ENCODE measurements at places on chromosomes 2 and 18. TPM values are rescaled to one million over a fixed set of nuclear protein-coding genes. Genes with fewer than 3 reads are reported as not detected.

- no peaks in the 10 kb centered on the region for H3K27me3 ChIP-seq
- H3K4me3 ChIP-seq, result no peak overlapping the region
- no peak for DNase-seq
- peaks cover 12% of the 10 kb centered on the region for H3K36me3 ChIP-seq
- H3K27ac ChIP-seq, result no peak overlapping the region
Measured at GRCh38 chr2:3187467-3187866, 190.2 kb downstream of the EIPR1 start.

GRCh38 chr2:204315236-204315662, 230.0 kb upstream of the PARD3B start:
- H3K36me3 ChIP-seq, result no peaks in the 10 kb centered on the region
- no peaks in the 10 kb centered on the region for H3K27me3 ChIP-seq
- DNase-seq, result no peak
- peaks cover 6% of the 10 kb centered on the region for H3K4me1 ChIP-seq
- no peak overlapping the region for H3K27ac ChIP-seq
- H3K4me3 ChIP-seq, result no peak overlapping the region

DNA sequence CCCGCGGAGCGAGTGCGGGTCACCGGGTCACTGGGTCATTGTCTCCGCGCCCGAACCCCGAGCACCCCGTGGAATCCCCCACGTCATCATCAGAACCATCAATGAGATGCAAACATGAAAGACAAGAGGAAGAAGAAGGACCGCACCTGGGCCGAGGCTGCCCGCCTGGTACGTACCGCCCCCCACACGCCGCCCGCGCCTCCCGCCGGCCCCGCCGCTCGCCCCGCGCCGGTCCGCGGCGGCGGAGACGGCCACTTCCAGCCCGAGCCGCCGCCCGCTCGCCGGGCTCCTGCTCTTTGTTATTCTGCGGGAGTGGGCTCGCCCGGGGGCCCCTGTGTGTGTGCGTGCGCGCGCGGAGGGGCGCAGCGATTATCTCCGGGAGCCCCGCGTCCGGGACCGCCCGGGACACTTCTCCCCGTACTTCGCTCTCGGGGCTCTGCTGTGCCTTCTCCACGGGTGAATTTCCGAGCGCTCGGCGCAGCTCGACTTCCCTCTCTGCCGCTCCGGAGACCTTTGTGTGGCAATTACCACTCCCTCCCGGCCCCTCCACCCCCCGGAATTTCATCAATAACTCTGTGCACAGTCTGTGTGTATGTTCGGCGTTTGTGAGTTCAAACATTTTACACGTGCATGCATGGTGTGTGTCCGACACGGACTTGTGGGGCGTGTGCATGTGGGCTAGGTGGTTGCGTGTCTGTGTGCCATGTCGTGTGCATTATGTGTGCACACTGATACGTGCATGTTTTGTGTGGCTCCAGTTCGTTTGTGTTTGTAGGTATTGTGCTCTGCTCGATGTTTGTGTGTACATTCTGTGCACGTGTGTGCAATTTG, 714 bp downstream of the ASXL3 start:
- H3K4me3 ChIP-seq, result peak overlapping the region; percentile 50
- no peaks in the 10 kb centered on the region for H3K4me1 ChIP-seq
- H3K27ac ChIP-seq, result peak overlapping the region; percentile 77
- no peaks in the 10 kb centered on the region for H3K27me3 ChIP-seq
- no peaks in the 10 kb centered on the region for H3K36me3 ChIP-seq
- peak; percentile 84 for DNase-seq

- H3K36me3 ChIP-seq, result no peaks in the 10 kb centered on the region
- peak; percentile 80 for DNase-seq
- no peak overlapping the region for H3K27ac ChIP-seq
- no peaks in the 10 kb centered on the region for H3K27me3 ChIP-seq
Measured at GRCh38 chr2:42828487-42829425, 36.4 kb upstream of the HAAO start.

DNA sequence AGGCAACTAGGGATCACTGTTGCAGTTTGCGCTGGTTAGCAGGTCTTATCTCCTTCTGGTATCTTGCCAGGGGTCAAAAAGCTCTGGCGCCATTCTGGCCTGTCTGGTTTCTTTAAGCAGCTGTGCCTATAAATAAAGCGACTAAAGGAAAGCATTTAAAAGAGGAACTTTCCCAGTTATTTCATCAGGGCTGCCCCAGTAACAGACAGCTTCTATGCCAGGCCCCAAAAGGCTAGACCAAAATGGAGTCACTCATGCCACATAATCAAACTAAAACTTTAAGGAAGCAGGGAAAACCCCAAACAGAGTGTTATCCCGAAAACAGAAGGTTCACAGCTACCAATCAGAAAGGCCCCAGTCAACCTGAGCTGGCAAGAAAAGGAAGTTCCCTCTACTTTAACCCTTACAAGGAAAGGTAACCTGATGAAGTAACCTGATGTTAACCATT, 41.2 kb upstream of the HNRNPA3 start:
- H3K36me3 ChIP-seq, result no peaks in the 10 kb centered on the region
- peak; percentile 46 for DNase-seq
- H3K4me1 ChIP-seq, result peaks cover 7% of the 10 kb centered on the region
- peak overlapping the region; percentile 53 for H3K27ac ChIP-seq
- H3K4me3 ChIP-seq, result no peak overlapping the region
- no peaks in the 10 kb centered on the region for H3K27me3 ChIP-seq

DNA sequence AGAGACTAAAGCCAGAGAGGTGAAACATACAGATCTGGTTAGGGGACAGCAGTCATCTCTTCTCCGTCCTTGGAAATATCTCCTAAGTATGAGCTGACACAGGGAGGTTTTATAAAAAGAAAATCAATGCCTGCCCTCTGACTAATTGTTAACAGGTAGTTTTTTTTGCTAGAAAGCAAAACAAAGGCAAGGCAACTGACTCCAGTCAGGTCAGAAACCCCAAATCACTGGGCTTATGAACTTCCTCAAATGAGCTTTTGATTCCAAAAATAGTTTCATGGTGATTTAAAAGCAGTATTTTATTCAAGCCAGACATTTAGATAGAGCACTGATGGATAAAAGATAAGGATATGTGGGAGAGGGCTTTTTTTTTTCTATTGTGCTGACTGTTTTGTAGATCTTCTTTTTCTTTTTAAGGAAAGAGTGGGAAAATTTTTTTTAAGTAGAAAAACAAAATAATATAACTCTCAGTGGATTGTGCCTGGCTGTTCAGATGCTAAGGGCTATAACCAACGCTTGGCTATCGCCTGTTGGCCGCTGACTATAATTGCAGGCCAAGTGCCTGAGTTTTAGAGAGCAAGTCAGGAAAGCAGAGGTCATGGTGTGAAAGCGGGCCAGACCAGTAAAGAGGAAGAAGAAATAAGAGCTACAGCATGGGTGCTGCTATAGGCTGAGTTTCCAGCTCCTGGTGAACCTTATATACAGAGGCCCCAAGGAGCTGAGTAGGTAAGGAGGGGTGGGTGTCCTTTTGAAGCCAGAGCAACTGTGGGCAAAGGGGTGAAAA, 44.9 kb downstream of the MRPL35 start:
- no peak overlapping the region for H3K4me3 ChIP-seq
- no peaks in the 10 kb centered on the region for H3K36me3 ChIP-seq
- H3K4me1 ChIP-seq, result no peaks in the 10 kb centered on the region
- H3K27ac ChIP-seq, result no peak overlapping the region
- no peaks in the 10 kb centered on the region for H3K27me3 ChIP-seq
- no peak for DNase-seq

- no peak overlapping the region for H3K27ac ChIP-seq
- H3K36me3 ChIP-seq, result no peaks in the 10 kb centered on the region
- no peak overlapping the region for H3K4me3 ChIP-seq
- no peak for DNase-seq
Measured at GRCh38 chr2:9984871-9985480, 33.5 kb downstream of the GRHL1 start.

DNA sequence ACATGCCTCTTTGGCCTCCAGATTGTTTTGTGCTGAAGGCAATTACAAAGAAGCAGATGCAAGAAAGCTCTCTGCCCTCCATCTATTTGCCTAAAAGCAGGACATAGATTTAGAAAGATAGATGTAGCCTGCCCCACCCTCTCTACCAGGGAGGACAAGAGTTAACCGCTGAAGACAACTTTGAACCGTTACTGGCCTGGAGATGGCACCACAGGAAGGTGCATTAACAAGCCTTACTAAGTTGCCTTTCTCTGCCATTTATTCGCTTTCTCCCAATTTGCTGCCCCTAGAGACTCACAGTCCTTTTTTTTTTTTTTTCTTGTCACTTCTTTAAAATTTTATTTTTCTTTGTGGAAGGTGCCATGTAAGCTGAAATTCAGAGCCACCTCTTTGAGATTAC, 28.8 kb upstream of the RMDN2 start:
- no peak overlapping the region for H3K4me3 ChIP-seq
- H3K4me1 ChIP-seq, result peaks cover 32% of the 10 kb centered on the region
- H3K27me3 ChIP-seq, result no peaks in the 10 kb centered on the region
- no peak for DNase-seq
- no peaks in the 10 kb centered on the region for H3K36me3 ChIP-seq
- H3K27ac ChIP-seq, result no peak overlapping the region

DNA sequence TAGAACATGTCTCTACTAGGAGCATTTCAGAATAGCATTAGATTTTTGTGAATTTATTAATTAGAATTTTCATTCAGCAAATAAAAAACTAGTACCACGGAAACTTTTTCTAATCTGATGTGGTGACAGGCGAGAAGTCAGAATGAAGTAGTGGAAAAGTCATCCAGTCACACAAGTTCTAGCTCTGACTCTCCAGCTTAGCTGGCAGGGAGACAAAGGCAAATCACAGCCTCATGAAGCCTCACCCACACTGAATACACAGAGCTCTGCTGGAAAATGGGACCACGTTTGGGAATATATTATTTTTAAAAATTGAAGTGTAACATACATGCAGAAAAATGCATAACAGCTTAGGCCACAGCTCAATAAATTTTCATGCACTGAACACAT, 86.1 kb downstream of the L3MBTL4 start:
- peaks cover 3% of the 10 kb centered on the region for H3K4me1 ChIP-seq
- DNase-seq, result no peak
- H3K27ac ChIP-seq, result no peak overlapping the region
- no peaks in the 10 kb centered on the region for H3K36me3 ChIP-seq
- no peaks in the 10 kb centered on the region for H3K27me3 ChIP-seq
- no peak overlapping the region for H3K4me3 ChIP-seq

- no peaks in the 10 kb centered on the region for H3K36me3 ChIP-seq
- H3K27me3 ChIP-seq, result no peaks in the 10 kb centered on the region
- no peak for DNase-seq
Measured at GRCh38 chr2:205767617-205768016, 85.3 kb downstream of the NRP2 start.

DNA sequence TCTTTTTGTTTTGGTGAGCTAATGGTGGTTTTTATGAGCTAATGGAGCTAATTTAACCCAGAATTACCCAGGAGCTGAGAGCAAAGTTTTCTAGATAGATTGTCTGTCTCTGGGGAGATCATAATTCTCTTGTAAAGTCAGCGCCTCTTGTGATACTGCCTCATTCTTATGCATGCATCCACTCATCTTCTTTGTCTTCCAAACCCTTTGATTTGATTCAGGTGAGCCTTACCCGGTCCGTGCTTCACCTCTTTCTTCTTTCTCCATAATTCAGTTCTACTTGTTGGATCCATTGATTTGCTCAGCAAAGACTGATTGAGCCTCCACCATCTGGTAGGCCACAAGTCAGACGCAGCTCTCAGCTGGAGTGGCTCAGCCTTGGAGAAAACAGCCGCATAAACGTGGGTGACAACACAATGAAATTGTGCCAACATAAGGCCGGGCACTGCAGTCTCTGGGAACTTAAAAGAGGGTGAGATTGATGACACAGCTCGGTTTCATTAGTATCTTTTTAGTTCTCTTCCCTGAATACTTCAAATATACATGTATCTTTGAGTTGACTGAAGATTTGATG, 158.5 kb upstream of the SH3BP4 start:
- no peak for DNase-seq
- H3K4me1 ChIP-seq, result no peaks in the 10 kb centered on the region
- H3K27ac ChIP-seq, result no peak overlapping the region
- no peaks in the 10 kb centered on the region for H3K36me3 ChIP-seq

DNA sequence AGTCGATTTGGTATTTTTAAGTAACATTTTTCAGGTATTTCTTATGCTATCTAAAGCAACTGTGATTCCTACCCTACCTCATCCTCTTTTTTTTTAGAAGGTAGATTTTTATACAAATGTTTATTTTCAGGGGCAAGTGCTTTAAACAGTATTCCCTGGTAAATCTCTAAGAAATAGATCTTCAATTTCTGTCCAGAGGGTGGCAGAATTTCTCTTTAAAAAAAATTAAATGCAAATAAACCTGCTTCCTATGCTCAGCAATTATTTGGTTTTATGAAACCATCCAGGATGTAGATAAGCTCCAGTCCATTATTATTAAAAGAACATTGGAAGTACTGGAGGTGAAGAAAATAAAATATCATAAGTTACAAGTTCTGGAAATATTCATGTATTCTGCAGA, 191.9 kb downstream of the MYO3B start:
- no peak for DNase-seq
- H3K27me3 ChIP-seq, result no peaks in the 10 kb centered on the region
- no peaks in the 10 kb centered on the region for H3K36me3 ChIP-seq
- H3K4me3 ChIP-seq, result no peak overlapping the region
- no peaks in the 10 kb centered on the region for H3K4me1 ChIP-seq
- no peak overlapping the region for H3K27ac ChIP-seq

DNA sequence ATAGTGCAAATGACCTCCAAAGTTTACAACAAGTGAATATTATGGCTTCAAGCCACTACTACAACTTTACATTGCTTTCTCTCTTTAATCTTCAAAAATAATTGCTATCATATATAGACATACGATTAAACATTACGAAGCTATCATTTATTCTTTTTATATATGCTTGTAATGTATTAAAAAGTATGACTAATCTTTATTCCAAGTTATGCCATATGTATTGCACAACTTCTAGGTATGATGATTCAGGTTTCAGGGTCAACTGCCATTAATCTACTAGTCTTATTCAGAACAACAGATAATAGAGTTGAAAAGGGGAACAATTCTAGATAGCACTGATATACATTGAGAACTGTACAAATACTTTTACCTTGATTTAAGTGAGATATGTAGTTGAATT, 506.2 kb upstream of the TMEFF2 start:
- H3K27ac ChIP-seq, result no peak overlapping the region
- no peaks in the 10 kb centered on the region for H3K36me3 ChIP-seq
- no peaks in the 10 kb centered on the region for H3K4me1 ChIP-seq
- no peak for DNase-seq
- no peaks in the 10 kb centered on the region for H3K27me3 ChIP-seq

GRCh38 chr2:185291035-185291647, 447.5 kb upstream of the FSIP2 start:
- no peak overlapping the region for H3K4me3 ChIP-seq
- H3K27ac ChIP-seq, result no peak overlapping the region
- H3K27me3 ChIP-seq, result no peaks in the 10 kb centered on the region
- DNase-seq, result no peak

HOXD13 gene
- not detected for total RNA-seq

DNER gene
- 1.1 TPM for total RNA-seq

ACMSD gene
- 0.20 TPM for total RNA-seq

RAB17 gene
- 262 TPM for total RNA-seq

LHCGR gene
- total RNA-seq, result 0.72 TPM

FRZB gene
- total RNA-seq, result 4.0 TPM

TMEM178A gene
- 5.2 TPM for total RNA-seq

KRTCAP3 gene
- 39.7 TPM for total RNA-seq

RNU2-63P gene
- not detected for total RNA-seq

DNAH6 gene
- 4.5 TPM for total RNA-seq

PRSS56 gene
- not detected for total RNA-seq

All from upper lobe of left lung (tissue), 6 donors.